Thoracic aorta (tissue), 2 donors: ENCODE measurements at places on chromosomes 3 and 15.

DNA sequence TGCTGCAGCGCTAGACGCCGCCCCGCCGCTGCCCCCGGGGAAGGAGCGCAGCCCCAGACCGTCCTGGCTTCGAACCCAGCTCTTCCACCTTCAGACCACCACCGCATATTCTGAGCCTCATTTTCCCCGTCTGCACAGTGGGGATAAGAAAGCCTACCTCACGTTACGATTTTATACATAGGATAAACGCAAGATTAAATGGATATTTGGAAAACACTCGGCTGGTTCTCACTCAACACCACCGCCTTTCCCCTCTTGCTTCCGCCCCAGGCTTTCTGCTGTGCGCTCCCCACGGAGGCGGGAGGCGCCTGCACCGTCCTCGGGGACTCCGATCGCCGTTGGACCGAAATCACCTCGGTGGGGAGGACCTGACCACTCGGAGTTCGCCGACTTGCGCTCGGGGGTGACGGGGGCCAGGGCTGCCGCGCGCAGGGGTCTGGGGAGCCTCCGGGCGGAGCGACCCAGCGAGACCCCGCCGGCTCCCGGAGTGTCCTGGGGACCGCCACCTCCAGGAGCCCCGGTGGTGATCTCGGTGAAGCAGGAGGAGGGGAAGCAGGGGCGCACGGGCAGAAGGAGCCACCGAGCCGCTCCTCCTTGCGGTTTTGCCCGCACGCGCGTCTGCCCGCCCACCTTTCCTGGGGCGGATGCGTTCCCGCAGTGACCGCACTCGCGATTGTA is 4.0 kb downstream of the FBXL22 start:
- DNase-seq = no peak

GRCh38 chr3:156356537-156357363 is 198.2 kb downstream of the SSR3 start:
- no peak for DNase-seq

- DNase-seq = no peak
These were observed 552.9 kb upstream of the SUCLG2 start for GRCh38 chr3:68207327-68207726.

GRCh38 chr3:29585368-29585767 is 304.5 kb downstream of the RBMS3 start:
- DNase-seq = no peak

DNA sequence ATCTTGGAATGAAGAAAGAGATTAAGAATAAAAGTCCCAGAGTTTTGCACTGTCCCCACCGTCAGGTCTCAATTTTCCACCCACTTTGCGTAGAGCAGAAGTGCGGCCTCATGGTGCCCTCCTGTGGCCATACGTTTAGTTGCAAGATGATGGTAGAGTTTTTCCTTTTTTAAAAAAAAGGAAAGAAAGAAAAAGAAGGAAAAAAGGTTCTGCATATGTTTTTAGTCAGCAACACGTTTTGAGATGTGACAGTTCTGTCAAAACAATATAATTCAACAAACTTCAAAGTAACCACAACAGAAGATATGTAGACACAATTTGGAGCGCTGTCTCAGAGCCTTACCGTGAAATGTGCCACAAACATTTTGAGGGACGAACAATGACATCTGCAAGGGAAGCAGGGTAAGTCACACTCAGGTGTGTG is 24.6 kb downstream of the EBLN2 start:
- no peak for DNase-seq

DNA sequence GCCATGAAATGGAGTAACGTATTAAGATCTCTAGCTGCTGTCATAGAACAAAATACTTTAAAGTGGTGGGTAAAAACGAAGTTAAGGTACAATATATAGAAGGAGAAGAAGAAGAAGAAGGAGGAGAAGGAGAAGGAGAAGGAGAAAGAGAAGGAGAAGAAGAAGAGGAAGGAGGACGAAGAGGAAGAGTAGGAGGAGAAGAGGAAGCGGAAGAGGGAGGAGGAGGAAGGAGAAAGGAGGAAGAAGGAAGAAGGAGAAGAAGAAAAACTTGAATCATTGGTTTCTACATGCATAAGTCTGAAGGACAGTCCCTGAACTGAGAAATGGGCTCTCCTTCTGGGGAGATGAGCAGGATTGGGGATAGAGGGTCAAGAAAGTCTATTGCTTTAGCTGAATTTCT is 22.4 kb downstream of the WWTR1 start:
- no peak for DNase-seq

- DNase-seq = no peak
These were observed 67.2 kb downstream of the PEX5L start for GRCh38 chr3:179969525-179969924.

GRCh38 chr3:35946121-35946853 is 307.0 kb downstream of the ARPP21 start:
- DNase-seq = no peak

GRCh38 chr15:84079885-84080777 is 155.4 kb upstream of the GOLGA6L4 start:
- DNase-seq = peak; percentile 2

DNA sequence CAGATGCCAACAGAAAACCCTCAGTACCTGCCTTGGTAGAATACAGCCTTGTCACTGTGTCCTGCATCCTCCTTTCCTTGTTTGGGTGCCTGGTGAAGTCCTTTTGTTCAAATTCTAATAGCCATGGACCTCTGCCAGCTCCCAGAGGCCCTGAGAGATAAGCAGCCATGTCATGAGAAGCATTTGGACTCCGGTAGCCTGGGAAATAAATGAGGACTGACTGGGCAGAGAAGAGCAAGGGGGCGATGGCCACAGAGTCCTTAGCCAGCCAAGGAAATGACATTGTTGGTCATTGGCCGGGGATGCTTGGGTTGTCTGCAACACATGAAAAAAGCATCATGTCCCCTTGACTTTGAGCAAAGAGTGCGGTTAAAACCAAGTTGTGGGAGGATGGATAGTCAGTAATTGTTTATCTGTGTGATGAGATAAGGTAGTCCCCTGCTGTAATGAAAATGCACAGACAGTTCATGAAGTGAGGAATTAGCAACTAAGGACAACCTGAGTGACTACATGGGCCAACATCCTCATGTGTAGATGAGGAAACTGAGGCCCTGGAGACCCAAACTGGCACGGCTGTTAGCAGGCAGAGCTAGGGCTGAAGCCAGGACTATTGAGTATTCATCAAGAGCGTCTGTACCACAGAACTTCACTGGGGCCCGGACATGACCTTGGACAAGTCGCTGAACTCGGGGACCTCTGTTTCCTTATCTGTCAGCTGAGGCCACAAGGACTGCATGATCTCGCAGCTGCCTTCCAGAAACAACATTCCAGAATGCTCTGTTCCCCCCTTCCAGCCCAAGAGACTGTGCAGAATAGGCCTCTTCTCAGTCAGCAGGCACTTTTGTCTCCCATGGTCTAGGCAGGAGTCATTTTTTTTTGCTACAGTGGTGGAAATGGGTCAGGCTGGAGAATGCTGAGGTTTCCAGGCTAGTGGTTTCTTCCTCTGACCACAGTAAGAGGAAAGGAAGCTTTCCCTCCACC is 90.5 kb upstream of the CTDSPL start:
- DNase-seq = peak; percentile 23

GRCh38 chr3:113631573-113631972 is 64.9 kb downstream of the USF3 start:
- DNase-seq = no peak

DNA sequence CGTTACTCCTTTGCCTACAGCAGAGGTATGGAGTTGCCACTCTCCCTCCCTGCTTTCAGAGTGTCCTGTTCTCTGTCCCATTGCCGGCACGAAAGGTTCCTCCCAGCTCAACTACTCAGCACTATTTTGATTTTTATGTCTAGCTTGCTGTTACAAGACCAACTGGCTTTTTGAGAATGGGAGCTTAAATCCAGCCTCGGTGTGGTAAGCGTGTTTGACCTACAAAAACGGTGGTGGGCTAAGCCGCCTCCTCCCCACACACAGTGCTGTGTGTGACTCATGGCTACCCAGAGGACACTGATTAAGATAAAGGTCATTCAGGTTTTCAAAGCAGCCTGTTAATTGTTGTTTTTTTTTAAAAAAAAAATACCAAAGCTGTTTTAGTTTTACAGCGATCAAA is 64.5 kb downstream of the LRTM1 start:
- DNase-seq = no peak

DNA sequence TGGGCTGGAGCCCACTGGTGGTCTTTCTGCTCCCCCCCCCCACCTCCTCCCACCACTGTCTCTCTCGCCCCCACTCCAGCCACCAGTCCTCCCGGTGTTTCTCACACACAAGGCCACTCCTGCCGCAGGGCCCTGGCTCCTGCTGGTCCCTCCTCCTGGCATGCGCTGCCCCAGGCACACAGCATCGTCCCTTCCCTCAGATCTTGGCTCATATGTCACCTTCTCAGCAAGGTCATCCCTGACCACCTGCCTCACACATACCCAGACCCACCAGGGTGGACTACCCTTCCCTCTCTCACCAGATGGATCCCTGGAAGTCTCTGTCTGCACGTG is 101.5 kb upstream of the IQSEC1 start:
- DNase-seq = no peak

- no peak for DNase-seq
These were observed 52.7 kb downstream of the SETD5 start for GRCh38 chr3:9450126-9450525.

- DNase-seq = no peak
These were observed 581 bp downstream of the IP6K1 start for GRCh38 chr3:49785565-49786356.

DNA sequence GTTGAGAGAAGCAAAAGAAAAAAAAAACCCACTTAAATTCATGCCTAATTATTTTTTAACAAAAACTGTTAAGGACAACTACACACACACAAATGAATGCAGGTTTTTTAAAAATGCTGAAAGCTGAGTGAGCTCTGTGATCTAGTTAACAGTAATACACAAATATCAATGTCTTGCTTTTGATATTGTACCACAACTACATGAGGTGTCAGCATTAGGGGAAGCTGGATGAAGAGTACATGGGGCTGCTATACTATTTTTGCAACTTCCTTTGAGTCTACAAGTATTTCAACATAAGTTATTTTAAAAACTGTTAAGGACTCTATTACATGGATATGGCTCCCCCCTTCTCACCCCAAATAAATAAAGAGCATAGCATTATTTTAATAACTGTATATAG is 44.7 kb downstream of the SUCLG2 start:
- DNase-seq = no peak

DNA sequence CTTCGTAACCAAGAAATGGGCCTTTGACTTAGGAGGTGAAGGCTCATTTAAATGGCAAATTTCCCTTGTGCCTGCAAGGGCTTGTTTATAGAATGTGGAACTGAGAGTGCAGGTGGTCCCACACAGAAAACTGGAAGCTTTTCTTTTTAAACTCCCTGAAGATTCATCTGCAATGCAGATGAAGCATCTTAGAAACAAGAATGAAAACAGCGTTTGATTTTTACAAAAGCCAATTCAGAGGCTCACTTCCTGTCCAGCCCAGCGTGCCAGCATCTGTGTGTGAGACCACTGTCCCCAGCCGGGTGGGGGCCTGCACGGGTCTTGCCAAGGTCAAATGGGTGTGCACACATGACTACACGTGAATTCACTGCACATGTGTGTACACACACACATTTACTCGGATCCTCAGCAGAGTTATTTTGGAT is 94.7 kb downstream of the LINGO1 start:
- no peak for DNase-seq

DNA sequence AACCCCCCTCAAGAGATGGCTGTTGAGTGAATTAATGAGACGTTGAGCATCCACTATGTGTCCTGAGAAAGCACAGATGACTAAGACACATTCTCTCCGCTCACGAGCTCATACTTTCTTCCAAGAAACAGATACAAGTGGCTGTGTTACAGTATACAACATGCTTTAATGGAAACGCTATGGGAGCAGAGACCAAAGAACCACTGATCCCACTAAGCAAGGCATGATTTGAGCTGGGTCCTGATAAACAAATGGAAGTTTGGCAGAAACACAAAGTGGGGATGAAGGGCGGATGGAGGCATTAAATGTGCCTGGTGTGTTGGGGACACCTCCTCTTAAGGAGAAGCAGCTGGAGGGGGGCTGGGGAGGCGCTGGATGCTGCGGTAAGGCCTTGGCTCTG is 129.4 kb downstream of the UACA start:
- DNase-seq = no peak

- DNase-seq = no peak
These were observed 9.9 kb downstream of the TJP1 start for GRCh38 chr15:29812384-29812694.

GRCh38 chr3:94065819-94066480 is 3.1 kb downstream of the NSUN3 start:
- DNase-seq = no peak

- no peak for DNase-seq
These were observed 239.5 kb downstream of the EDEM1 start for GRCh38 chr3:5427021-5427420.

GRCh38 chr15:32671339-32672325 is 30.1 kb downstream of the SCG5 start:
- DNase-seq = no peak

- DNase-seq = peak; percentile 34
These were observed 449 bp downstream of the RAF1 start for GRCh38 chr3:12663401-12663935.

GRCh38 chr3:160935413-160936095 is 169.6 kb downstream of the B3GALNT1 start:
- no peak for DNase-seq
